ENCODE measurements at places on chromosomes 5 and 9.
A peak's percentile ranks its signal among the peaks of the same experiment; 100 is the strongest.

GRCh38 chr9:982394-983230, 6.2 kb downstream of the DMRT3 start:
- no peak for DNase-seq

DNA sequence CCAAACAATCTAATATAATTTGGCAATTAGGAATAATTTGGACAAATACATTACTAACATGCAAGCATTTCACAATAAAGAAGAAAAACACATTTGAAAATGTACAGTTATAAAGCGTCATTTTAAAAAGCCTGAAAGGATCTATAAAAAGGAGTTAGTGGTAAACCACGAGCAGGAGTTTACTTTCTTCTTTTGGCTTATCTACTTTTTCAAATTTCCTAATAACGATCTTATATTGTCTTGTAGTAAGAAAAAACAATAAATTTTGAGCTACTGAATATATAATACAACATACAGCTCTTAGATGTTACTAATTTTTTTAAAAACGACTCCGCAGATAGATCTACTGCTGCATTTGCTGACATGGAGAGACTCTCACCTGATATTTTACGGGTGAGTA, 79.9 kb downstream of the SMIM23 start:
- no peak for DNase-seq

DNA sequence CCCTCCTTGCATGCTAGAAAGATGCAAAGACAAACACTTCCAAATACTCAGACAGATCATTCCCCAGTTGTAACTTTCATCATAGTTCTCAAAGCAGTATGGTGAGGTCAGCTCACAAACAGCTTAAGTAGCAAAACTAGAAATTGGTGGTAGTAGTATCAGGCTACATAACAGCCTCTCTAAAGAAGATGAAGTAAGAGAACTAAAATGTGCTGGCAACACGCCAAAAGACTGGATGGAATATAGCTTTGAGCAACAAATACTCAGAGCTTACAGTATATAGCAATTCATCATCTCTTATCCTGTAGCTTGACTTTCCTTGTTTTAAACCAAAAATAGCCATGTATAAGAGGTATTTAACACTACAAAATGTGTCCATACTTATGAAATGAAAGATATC, 7.5 kb downstream of the PFDN1 start:
- DNase-seq = peak; percentile 26

DNA sequence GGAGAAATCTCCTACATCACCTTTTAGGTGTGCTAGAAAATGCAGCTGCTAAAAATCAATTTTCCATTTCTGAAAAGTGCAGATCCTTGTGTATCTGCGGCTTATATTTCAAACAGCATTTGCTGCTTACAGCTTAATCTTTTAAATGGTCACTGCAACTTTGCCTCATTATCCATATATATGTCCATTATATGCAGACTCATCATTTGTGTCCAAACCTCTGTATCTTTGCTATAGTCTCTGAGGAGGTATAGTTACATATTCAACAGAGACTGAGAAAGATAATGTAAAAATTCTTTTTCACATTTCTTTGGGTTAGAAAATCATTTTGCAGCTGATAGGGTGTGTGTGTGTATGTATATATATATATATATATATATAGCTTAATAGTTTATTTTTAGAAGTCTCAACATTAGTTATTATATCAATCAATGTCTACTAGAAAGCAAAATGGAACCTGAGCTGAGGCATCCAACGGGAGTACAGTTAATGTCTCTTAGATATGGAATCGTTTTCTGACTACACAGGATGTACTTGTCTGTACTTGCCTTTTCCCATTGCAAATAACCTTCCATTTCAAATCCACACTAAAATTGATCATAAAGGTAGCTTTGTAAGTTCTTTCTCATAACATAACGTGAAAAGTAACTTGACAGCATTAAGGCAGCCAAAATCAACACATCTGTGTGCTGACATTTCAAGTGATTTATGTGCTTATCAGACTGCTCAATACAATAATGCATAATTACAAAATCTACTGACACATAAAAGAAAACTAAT, 267.0 kb upstream of the HAPLN1 start:
- DNase-seq = no peak

- DNase-seq = no peak
Measured at GRCh38 chr9:106420511-106420944, 442.4 kb upstream of the ZNF462 start.

GRCh38 chr9:37574241-37574721, 1.9 kb downstream of the FBXO10 start:
- no peak for DNase-seq

DNA sequence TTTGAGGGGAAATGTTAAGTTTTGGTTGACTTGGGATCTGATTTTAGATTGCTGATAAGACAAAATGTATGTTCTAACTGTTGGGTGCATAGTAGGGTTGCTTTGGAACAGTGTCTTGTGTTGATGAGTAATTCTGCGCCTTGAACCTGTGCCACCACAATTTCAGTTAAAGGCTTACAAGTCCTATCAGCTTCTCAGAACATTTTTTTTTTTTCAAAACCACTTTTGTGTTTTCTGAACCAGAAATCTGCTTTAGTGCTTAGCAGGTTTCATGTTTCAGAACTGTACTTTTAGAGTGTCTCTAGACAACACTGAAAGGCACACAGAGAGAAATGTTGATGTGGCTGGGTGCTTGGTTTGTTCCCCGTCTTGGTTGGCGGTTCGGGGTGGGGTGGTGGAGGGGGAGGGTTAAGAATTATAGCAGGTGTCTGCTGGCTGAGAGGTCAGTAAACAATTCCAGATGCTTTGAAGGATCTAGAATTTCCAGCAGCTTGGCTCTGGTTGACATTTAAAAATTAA, 84.6 kb downstream of the ANKRD55 start:
- DNase-seq = peak; percentile 49

Data from activated CD4-positive, alpha-beta T cell treated with anti-CD3 and anti-CD28 coated beads, Interleukin-2, amount 50 U/mL, for 1 hour (primary cell).